ENCODE measurements at places on chromosomes 12 and 14.

- no peak for DNase-seq
These were observed 383.4 kb downstream of the VRK1 start for GRCh38 chr14:97180304-97181200.

GRCh38 chr12:104276273-104277131, 27.0 kb upstream of the EID3 start:
- DNase-seq: no peak

- no peak for DNase-seq
These were observed 1.4 kb downstream of the RIOX1 start for GRCh38 chr14:73492043-73492552.

- peak; percentile 29 for DNase-seq
These were observed 946 bp downstream of the RNU4-2 start for GRCh38 chr12:120290609-120291305.

DNA sequence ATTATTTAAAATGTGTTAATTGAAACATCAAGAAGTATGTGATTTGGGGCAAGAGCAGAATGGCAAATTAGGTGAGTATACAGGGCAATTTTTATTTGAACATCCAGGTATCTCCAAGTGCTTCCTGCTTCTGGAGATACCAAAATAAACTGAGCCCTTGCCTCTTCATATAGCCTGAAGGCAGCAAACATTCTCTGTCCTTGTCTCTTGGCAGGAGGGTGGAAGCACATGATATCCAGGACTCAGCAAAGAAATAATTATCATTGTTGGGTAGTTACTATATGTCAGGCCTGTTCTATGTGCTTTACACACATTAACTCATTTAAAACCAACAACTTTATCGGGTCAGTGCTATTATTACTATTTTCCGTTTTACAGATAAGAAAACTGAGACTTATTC, 12.5 kb downstream of the LIN7A start:
- no peak for DNase-seq

GRCh38 chr14:76376878-76377734, 1.2 kb downstream of the ESRRB start:
- DNase-seq: no peak

- DNase-seq: no peak
These were observed 241.3 kb upstream of the TMEM132C start for GRCh38 chr12:128025589-128026245.

DNA sequence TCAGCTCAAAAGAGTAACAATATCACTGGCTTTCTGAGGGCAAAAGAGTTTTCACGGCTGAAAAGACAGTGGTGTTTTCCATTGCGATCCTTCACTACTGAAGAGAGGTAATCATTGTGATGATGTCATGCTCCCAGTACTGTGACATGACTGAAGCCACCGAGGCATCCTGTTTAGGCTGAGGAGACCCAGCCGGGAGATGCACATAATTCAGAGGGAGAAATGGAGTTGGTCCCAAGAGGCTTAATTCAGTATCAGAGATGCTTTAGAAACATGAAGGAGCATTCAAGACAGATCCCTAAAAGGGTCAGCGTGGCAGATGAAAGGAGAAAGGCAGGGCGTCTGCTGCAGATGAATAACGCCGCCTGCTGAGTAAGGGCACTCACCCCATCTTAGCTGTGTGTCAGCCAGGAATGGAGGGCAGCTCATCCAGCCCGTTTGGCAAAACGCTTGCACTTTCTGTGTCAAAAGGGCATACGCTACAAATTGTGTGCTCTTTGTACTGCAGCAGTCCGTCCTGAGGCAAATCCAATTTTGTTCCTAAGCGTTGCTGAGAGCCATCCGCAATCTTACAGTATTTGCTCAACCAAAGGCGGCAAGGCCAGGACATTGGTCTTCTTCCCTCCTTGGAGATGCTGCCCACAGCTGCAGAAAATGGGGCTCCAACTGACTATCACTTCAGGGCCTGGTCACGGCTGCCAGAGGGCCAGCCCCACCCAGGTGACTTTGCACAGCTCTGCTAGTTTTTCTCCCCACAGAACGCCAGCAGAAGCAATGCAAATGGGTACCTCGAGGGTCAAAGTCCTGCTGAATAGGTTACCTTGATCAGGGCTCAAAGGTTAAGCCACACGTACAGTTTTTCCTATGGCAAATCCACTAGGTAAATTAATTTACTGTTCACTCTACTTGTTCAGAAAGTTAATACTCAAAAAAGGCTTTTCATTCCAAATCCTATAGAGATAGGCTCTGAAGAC, 23.5 kb downstream of the CCDC92 start:
- no peak for DNase-seq

- DNase-seq: peak; percentile 80
These were observed 7.3 kb upstream of the CLECL1 start for GRCh38 chr12:9740106-9740750.

- DNase-seq: no peak
These were observed 44.4 kb downstream of the IGF1 start for GRCh38 chr12:102435827-102436436.

DNA sequence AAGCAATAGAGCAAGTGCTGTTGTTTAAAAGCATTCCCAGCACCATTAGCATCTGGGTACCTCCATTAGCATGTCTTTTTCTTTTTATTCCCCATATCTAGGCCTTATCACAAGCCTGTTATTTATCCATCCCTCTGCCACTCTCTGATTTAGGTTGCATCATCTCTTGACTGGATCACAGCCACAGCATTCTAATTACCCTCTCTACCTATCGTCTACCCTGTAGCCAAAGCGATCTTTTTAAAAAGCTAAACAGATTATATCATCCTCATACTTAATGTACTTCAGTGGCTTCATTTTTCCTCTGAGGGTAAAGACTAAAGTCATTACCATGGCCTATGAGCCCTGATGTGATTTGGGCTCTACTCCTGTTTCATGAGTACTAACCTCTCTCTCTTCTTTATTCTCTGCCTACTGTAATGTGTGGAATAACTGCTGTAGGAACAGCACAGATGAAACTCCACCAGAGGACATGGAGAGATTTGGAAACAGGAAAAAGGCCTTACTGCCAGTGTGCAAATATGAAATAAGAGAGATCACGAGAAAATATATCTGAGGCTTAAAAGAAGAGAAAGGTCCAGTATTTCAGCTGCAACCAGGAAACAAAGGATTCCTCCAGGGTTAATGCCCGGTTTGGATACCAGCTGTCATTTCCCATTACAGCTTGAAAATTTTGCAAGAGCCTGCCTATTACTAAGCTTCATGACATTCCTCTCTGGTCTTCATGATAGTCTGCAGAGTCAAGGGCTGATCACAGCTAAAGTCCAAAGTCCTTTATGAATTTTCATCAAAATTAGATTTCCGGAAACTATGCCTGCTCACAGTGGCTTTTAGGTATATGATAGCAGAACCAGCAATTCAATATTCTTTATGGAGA, 422.5 kb upstream of the PDE3A start:
- DNase-seq: no peak

DNA sequence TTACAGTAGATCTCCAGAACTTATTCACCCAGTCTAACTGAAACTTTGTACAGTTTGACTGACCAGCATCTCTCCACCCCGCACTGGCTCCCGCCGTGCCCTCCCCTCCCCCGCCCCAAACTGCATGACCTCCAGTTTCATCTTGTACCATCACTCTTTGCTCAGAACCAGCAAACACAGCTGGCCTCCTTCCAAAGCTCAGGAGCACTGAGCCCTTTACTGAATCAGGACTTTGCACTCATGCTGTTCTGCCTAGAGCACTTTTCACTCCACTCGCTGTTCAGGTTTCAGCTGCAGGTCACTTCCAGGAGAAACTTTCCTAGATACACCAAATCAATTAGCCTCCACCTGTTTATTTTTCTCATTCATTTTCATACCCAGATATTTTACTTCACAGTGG, 455.3 kb upstream of the PDE3A start:
- DNase-seq: no peak

DNA sequence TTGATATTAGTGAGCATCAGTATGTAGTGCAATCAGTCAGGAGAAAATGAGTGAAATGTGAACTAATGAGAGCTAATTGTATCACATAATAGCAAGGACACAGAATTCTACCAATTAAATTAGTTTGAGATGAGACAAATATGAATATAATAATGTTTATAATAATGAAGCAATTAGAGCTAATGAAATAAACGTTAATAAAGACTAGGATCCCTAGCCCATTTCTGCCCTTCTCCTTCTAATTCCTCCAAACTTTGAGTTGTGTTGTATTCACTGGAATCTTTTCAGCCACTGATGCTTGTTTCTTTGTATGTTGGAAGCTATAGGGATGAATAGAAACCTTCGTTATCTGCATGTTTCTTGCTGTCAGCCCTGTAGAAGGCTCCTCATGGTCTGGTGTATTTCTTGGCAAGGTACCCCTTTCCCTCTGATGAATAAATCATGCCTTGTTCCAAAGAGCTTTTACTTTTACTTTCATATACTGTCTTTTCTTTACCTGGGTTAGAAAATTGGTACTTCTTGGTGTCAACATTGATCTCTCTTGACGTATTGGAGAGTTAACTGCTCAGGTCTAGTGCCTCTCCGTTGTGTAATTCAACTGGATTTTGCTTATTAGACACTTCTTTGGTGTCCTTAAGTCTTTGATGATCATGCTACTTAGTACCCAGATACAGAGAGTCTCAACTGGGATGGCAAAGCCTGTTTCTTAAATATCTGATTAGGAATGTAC, 154.8 kb downstream of the PTCSC3 start:
- DNase-seq: no peak

DNA sequence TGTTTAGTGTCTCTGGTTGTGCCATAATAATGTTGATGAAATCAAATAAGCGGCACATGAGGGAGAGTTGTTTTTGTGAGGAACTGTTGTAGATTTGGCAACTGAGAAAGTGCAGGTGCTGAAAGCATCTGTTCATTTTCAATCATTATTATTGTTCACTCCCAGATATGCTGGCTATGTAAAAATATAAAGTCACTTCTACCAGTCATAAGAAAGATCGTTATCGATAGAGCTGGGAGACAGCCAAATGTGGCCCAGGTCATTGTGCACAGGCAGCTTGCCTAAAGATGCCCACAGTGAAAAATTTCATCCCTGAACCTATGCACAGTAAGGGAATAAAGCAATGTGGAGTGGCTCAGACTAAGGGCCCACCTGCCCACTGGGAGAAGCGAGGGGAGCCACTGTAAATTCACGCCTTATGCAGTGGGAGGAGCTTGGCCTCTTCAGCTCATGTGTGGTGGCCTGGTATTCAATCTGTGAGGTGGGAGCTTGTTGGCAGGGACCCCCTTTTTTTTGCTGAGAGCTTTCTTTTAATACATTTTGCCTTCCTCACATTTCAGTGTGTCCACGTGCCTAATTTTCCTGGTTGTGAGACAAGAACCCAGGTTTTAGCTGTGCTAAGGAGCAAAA, 1490.8 kb upstream of the TMEM132C start:
- no peak for DNase-seq

DNA sequence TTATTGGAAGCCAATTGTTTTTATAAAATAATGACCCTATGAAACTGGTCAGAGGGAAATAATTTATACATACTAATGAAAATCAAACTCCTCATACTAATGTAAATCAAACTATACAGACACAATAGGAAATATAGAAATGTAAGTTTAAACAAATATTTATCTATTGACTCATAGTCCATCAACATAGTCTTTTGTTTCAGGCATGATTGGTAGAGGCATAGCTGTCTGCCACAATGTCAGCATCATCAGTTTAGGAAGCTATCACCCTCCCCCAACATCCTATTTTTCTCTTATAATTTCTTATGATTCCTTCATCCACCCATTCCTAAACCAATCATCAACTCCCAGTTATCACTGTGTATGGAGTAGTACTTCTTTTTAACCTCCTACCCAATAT, 117.7 kb downstream of the SLC38A6 start:
- DNase-seq: no peak

DNA sequence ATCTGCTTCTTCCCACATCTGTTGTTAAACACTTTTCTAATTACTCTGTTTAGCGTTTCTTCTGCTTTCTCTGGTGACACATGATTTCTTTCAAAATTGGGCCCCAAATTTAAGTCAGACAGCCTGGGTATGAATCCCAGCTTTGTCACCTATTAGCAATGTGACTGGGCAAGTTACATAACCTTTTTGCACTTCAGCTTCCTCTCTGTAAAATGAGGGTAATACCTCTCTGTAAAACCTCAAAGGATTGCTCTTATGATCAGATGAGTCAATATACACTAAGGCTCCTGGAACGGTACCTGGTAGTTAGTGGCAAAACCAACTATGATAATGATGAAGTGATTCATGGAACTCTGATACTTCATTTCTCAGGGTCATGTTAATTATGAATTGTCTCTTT, 33.0 kb downstream of the E2F7 start:
- DNase-seq: no peak

DNA sequence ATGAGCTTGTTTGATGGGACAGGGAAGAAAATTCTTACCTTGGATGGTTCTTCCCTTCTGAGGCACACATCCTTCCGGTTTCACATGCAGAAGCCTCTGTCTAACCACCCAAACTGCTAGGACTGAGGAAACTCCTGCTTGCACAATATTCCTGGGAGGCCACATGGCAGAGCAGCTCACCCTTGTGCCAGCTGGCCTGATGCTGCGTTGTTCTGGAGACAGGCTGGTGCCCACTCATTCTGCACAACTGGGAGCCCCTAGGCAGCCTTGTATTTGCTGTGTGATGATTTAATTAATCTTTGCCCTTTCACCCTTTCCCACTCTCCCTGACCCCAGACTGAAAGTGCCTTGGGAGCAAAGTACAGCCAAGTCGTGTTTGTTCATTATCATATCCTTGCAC, 130.8 kb downstream of the RTN1 start:
- DNase-seq: no peak

DNA sequence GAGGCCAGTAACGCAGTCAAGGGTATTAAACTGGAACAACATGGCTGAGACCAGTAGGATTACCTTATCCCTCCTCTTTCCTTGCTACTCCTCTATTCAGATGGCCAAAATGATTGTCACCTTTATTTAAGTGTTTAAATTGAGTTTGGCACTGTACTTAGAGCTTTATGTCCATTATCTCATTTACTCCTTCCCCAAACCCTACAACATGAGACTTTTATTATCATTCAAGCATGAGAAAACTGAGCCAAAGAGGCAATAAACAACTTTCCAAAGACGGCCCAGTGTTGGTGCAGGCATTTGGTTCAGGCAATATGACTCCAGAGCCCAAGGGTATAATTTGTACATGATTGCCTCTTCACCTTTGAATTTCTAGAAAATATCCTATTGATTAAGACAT, 370.9 kb upstream of the KITLG start:
- no peak for DNase-seq

DNA sequence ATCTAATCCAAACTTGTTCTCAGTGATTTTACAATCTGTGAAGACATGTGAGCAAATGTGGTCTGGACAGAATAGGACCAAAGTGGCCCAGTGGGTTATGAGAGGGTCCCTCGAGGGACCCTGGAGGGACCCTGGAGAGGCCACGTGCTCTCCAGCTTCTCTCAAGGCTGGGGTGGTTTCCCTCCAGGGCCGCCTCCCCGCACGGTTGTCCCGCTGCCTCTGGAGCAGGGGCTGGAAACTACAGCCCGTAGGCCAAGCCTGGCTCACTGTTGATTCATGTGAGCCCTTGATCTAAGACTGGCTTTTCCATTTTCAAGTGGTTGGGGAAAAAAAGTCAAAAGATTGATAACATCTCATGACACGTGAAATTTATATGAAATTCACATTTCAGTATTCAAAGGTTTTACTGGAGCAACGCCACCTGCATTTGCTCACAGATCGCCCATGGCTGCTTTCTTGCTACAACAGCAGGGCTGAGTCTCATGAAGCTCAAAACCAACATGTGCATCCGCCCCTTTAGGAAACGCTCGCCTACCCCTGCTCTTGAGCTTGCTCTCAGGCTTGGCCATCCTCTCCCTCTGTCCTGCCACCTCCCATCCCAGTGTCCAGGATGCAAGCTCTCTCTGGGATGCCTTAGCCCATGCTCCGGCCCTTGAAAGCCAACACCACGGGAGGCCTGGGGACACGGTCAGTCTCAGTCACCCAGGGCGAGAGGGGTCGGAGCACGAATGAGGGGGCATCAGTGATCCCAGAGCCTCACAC, 12.1 kb upstream of the LRTM2 start:
- no peak for DNase-seq
